Hematopoietic multipotent progenitor cell treated with erythropoietin and hydrocortisone succinate and interleukin-3 and kit ligand, for 17 days (in vitro differentiated cells): ENCODE measurements at places on chromosomes 5 and 9.

DNA sequence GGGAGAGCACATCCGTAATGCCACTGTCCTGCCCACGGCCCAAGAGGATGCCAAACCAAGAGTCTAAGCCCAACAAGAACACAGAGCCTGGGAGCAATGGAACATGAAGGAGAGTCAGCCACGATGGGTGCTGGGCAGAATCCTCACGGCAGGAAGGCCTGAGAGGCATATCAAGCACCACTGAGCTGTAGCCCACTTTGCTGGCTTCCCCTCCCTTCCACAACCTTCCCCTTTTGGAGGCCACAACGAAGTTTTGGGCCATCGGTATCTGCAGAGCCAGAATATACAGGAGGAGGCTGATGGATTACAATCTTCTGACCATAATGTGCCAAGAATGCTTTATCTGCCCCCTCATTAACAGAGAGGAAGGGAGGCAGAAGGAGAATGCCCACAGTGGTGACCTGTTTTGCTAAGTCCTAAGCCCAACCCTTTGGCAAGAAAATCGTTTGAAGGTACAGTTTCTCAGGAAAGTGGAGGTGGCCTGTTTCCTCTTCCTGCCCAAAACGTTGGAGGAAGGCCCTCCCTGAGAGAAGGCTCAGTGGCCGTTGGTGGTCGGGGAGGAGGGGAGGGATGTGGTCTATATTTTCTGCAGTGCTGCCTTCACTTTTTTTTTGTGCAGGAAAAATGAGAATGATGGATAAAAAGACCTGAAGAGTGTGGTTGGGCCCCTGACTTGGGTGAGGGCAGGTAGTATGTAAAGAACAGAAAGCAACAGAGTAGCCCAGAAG is 26.2 kb downstream of the MACROH2A1 start:
- DNase-seq: no peak

- DNase-seq: no peak
Measured at GRCh38 chr9:137723783-137724445, 105.1 kb downstream of the EHMT1 start.

DNA sequence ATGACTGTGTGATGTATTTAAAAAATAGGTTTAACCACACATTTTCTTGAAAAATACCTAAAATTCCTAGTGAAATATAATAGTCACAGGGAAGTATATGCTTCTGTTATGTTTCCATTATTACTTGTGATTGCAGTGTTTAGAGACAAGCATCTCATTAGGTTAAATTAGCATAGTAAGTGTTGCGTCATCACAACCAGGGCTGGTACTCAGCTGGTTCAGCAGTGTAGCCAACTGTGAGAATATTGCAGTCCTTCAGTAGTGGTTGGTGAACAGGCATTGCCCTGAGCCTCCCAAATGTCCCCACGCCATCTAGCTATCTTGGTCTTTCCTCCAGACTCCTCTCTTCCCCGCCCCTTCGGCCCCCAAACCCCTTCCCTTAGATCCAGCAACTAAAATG is 261.7 kb downstream of the ARHGEF28 start:
- DNase-seq: no peak

DNA sequence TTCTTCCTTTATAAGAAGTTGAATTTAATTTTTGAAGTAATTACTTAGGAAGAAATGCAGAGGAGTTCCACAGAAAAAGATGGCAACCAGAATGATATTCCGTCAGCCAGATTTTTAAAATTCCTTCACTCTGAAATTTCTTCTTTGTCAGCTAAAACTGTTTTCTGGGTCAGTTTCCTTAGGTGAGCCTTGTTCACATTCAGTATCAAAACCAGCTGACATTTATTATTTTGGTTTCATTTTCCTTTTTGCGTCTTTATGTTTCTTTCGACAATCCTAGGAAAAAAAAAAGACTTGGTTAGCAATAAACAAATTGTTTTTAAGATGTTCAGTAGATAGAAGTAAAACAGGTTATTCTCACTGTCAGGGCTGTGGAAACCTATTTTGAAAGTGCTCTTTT is 4.1 kb upstream of the IARS1 start:
- no peak for DNase-seq

- DNase-seq: no peak
Measured at GRCh38 chr5:11477786-11478185, 426.5 kb downstream of the CTNND2 start.

GRCh38 chr5:58255970-58256369 is 203.9 kb downstream of the PLK2 start:
- DNase-seq: no peak

GRCh38 chr9:89603767-89604665 is 796 bp upstream of the GADD45G start:
- no peak for DNase-seq

DNA sequence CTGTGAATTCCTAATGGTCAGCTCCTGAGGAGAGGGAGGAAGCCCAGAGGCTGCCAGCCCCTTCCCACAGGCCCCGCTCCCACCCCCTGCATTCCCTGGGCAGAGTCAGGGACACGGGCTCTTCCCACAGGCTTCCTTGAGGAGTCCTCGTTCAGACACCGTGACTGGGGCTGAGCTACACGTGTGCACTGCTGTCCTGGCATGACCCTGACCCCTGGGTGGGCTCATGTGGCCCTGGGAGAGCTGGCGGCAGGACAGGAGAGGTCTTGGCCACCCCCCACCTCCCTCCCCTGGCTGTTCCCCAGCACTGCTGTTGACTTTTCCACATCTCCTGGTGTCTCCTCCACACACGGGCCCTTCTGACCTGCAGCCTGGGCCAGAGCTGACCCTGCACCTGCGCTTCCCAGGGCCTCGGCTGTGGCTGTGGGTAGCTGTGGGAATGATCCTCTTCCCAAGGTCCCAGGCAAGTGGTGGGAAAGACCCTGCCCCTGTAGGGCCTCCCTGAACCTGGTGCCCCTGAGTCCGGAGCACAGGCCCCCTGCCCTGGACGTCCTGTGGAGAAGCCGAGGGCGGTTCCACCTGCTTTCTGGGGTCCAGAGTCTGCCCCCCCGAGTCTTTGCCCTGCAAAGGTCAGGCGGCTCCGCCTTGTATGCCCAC is 56.5 kb upstream of the NKD2 start:
- DNase-seq: no peak

DNA sequence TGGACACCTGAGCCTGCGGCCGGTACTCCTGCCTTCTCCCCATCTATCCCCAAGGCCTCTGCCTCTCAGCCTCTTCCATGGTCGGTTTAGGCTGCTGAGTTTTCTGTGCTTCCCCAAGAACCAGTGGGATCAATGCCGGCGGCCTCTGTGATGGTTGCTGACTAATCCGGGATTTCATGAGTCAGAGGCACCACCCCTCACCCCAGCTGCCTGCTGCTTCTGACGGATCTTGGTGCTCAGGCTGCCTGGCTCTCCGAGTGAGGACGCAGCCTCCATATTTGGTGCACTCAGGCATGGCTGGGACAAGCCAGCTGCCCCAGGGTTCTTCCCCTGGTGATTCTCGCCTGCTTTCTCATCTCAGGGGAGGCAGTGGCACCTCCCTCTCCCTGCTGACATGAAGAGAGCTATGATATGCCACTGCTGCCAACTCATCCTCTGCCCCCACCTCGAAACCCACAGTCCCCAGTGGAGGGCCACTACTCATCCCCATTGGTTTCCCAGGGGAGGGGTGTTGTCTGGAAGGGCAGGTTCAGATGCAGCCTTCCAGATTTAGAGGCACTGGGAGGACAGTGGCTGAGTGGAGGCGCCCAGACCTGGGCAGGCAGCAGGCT is 3.3 kb upstream of the MAN1B1 start:
- DNase-seq: no peak

DNA sequence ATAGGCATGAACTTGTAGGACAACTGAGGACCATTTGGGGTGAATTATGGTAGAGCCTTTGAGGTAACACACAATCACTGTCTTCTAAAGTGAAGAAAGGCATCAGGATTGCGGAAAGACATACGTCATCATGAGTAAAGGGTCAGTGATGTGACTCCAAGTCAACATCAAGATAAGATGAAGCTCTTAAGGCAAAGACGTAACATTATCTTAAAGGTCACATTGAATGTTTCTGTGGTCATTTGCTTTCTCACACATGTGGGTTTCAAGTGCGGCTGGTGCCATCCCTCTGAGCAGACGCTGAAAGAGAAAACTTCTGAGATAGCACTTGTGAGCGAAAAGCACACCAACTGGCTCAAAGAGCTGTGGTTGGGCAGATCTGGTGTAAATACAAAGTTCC is 63.3 kb upstream of the GRAMD2B start:
- no peak for DNase-seq

GRCh38 chr9:137485343-137486140 is 26.4 kb upstream of the NSMF start:
- no peak for DNase-seq

DNA sequence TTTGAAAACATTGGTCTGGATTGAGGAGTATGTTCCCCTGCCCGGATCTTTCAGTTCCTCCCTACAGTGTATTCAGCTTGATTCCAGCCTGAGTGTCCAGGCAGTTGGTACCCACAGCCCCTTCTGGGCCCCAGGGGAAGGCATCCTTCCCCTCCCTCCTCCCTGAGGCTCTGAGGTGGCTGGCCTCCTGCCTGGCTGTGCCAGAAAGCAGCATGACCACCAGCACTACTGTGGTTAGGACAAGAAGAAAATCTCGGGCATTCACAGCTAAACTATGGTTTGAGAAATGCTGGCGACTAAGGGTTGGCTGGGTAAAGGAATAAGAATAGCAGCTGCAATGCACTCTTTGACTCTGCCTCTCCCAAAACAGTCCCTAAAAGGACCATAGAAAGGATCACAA is 84.6 kb upstream of the LIFR start:
- no peak for DNase-seq

GRCh38 chr5:38776149-38776896 is 69.5 kb upstream of the OSMR start:
- no peak for DNase-seq

- no peak for DNase-seq
Measured at GRCh38 chr5:55316837-55317236, 9.0 kb downstream of the MTREX start.

DNA sequence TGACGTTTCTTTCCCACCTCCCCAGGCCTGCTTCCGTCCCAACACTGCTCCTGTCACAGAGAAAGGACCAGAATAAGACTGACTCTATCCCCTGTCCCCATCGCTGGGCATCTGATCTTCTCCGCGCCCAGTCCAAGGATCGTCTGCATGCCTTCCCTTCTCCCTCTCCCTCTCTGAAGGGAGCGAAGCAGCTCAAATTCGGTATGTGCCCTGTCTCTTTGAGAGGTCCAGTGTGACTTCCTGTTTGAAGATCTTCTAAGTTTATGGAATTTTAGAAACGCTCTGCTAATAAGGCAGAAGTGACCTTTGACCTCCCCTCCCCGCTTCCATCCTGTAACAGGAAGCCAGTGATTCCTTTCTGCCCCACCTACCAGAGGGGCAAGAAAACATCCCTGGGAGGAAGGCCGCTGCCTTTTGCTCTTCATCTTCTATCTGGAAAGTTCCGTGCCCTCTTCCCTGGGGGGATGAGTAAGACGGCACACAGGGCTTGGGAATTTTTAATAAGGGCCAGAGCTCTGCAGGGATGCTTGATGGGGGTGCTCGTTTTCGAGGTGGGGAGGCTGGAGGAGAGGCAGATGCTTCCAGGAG is 40.7 kb upstream of the RNU6ATAC start:
- no peak for DNase-seq

- DNase-seq: no peak
Measured at GRCh38 chr5:170155771-170156170, 50.1 kb downstream of the FOXI1 start.

DNA sequence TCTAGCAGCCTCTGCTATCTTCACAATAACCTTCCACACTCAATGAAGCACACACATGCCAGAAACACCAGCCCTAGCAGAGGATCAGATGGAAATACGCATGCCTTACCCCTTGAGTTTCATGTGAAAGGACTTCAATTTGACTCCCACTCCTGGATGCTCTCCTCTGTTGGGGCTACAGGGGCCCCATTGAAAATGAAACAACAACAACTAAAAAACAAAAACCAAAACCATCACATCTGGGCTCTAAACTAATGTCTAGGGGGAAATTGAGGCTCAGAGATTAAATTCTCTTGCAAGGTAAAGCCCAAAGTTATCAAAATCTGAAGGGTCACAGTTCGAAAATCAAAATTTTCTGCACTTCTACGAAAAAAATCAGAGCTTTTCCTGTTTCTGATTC is 7.9 kb upstream of the RFESD start:
- no peak for DNase-seq

GRCh38 chr5:170131235-170131634 is 25.5 kb downstream of the FOXI1 start:
- no peak for DNase-seq

- DNase-seq: no peak
Measured at GRCh38 chr9:71614409-71615010, 153.8 kb downstream of the CEMIP2 start.

- DNase-seq: no peak
Measured at GRCh38 chr5:98414938-98415337, 358.5 kb upstream of the RGMB start.

DNA sequence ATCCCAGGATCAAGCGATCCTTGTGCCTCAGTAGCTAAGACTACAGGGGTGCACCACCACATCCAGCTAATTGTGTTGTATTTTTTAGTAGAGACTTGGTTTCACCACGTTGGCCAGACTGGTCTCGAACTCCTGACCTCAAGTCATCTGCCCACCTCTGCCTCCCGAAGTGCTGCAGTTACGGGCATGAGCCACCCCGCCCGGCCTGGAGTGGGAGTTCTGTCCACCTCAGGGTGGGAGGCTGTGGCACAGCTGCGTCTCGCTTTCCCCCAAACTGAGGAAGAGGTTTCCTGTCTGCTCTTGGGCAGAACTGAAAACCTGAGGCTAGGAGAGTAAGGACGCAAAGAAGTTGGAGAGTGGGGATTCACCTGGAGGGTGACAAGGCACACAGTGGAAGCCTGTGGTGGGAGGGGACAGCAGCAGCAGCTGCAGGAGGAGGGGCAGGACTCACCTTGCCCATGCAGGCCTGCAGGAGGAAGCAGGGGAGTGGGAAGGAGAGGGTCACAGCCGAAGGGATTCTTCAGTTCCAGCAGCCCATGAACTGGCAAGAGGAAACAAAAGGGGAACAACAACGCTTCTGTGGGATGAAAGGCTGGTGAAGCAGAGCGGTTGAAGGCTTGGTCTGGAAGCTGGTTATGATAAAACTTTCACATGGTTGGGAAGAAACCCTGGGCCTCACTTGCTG is 181.4 kb downstream of the GAS1 start:
- no peak for DNase-seq

DNA sequence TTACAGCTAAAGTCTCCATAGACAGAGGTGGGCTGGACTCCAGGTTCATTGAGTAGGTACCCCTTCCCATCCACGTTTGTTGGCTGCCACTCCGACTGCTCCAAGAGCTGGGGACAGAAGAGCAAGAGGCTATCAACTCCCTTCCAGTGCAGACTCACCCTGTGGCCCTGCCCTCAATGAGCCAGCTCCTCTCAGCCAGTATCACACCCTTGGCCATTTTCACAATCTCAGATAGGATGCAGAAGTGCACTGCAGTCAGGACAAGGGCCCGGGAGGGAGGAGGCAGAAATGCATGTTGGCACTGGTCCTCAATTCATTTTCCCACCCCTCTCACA is 6.2 kb downstream of the IRF1 start:
- DNase-seq: no peak
